ENCODE measurements at places on chromosomes 4 and X.

DNA sequence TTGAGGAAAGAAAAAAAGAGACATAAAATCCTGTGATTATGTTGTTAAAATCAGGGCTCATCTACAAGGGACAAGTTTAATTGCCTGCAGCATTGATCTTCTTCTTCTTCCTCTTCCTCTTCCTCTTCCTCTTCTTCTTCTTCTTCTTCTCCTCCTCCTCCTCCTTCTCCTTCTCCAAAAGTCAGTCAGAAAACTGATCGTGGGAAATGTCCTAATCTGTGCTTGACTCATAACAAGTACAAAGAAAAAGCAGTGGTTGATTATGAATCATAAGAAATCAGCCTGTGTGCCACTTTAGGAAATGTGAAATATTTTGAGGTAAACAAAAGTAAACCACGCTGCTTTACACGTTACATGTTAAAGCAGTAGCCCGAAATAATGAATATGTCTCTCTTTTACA lies 2.7 kb upstream of the ATP10D start:
- DNase-seq: no peak

DNA sequence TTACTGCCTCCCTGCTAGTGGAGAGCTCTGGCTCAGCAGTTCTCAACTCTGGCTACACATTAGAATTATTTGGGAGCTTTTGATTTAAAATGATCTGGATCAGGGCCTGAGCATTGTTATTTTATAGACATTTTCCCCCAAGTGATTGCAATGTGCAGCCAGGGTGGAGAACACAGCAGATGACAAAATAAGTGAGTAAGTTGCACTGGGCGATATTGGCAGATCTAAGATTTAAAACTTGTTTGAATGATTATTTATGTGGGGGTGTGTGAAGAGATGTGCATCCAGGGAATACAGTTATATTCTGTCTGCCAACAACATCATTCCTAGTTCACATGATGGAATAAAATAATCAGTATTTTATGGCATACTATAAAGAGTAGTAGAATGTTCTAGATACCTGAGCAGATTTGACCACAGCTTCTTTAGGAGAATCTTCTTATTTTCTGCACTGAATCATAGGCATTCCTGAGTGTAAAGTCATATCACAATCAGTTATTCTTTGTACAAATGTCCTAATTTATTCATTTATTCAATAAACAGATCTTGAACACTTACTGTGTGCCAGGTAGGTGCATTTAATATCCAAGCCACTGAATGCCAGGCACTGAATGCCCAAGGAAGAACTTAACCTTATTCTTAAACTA lies 123.9 kb downstream of the UCHL1 start:
- DNase-seq: no peak

DNA sequence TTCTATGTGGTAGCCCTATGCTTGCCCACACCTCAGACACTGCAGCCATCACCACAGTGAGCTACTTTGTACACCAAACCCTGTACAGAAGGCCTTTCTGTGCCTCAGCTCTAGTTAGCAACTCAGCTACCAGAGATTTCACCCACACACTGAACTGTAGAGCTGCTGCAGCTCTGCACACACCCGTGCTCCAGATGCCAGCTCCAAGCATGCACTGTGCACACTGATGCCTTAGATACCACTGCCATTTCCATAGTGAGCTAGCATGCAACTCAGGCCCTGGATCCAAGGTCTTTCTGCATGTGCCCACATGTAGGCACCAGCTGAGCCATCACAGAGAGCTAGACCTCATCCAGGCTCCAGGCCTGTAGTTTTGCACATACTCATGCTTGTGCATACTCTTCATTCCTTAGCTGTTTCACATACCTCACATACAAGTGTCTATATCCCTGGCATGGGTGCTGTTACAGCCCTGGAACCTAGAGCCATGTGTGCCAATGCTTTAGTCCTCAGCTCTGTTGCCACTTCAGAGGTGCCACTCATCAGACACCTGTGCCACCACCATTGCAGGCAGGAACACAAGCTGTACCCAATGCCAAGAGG lies 423.5 kb upstream of the NDST3 start:
- no peak for DNase-seq

DNA sequence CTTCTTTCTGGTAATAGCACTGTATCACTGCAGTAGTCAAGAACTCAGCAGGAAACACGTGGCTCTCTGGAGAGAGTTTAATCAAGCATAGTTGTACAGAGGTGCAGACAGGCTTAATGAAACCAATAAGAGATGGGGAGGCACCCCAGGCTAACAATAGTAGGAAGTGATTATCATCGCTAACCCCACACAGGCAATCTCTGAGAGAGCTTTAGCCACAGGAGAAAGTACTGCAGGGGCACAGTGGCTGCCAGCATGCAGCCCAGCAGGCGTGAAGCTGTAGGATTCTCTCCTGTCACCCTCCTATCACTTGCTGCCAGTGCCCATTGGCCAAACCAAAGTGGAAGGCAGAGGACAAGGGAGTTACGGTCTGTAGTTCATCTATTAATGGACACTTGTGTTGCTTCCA lies 450.0 kb upstream of the RASGEF1B start:
- DNase-seq: no peak

DNA sequence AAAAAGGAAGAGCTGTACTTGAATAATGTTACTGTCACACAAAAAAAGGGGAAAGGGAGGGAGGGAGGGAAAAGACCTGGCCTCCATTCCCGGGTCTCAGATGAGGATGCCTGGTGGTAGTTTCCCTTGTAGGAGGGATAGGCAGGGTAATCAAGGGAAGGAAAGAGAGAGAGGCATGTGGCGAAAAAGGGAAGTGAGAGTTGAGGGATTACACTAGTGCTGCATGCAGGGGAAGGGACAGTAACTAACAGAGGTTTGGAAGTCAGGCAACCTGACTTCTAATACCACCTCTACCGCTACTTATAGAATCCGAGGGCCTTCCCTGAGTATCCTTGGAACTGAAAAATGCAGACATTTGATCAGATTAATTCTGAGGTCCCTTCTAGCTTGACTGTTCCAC lies 821.7 kb upstream of the FTHL17 start:
- DNase-seq: no peak

- DNase-seq: no peak
Observed at GRCh38 chr4:53804719-53805118, 213.4 kb upstream of the LNX1 start.

- peak; percentile 0 for DNase-seq
Observed at GRCh38 chr4:100823066-100823992, 305.5 kb upstream of the EMCN start.

DNA sequence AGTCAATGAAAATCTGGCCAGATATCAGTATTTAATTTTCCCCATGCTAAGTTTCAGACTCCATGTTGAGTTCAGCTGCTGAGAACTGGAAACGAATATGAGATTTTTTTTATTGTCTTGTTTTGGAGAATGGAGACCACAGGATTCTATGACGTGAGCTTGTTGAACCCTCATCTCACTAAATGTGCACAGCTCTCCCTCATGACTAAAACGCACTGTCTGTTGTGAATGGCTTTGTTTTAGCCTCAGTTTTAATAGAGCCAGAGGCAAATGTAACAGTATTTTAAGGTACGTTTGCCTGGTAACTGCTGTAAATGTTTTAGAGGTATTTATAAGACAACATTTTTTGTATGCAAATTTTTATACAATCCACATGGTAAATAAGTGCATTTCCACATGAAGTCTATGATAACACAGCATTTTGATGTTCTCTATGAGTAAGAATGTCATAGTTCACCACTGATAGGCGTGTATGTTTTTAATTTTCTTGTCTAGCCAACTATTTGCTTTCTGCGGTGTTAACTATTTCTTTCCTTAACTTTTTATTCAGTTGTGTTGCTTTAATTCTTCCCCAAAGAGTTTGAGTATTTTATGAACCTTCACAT lies 1159.3 kb upstream of the TENM3 start:
- no peak for DNase-seq

DNA sequence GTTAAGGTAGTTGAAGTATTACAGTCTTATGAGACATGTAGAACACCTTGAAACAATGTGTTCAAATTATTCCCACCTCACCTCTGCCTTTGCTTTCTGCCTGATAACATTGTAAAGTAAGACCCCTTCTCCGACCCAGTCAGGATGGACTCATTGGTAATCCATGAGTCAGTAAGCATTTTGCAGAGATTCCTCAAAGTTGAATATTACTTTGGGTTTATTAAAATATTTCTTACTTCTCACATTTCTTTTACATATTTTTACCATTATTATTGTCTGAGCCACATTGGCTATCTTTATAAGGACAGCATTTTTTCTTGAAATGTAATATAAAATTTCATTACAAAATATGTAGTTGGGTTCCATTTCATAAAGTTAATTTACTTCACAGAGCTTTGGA lies 201.6 kb downstream of the BMPR1B start:
- DNase-seq: no peak

DNA sequence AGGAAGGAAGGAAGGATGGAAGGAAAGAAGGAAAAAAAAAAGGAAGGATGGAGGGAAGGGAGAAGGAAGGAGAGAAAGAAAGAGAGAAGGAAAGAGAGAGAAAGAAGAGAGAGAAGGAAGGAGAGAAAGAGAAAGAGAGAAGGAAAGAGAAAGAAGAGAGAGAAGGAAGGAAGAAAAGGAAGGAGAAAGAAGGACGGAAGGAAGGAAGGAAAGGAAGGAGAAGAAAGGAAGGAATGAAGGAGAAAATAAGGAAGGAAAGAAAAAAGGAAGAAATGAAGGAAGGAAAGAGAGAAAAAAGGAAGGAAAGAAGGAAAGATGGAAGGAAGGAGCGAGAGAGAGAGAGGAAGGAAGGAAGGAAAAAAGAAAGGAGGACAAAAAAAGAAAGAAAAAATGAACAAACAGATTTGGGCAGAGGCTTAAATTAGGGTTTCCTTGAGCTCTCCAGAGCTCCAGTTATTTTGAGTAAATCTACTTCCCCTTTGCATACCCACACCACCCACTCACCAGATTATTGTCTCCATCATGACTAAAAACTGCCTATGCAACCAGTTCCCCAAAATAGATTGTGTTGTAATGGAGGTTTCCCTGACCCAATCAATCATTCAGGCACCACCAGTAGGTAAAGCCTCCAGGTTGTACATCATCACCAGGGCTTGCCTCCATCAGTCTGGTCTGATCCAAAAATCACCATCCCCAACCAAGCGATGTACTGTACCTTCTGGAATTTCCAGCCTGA lies 1722.9 kb upstream of the PCDH10 start:
- no peak for DNase-seq

DNA sequence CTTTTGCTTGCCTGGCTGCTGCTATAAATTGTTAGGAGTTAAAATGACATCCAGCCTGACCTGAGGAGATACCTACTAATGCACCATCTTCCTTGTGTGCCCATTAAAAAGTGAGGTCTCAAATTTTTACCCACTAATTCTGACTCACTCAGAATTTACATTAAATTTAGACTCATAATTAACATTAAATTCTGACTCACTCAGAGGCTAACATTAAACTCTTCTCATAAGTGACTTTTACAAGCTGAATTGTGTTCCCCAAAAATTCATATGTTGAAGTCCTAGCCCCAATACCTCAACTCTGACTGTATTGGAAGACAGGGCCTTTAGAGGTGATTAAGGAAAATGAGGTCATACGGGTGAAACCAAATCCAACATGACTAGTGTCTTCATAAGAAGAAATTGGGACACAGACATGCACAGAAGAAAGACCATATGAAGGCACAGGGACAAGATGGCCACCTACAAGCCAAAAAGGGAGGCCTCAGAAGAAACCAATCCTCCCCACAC lies 11.8 kb downstream of the CASP6 start:
- DNase-seq: no peak

DNA sequence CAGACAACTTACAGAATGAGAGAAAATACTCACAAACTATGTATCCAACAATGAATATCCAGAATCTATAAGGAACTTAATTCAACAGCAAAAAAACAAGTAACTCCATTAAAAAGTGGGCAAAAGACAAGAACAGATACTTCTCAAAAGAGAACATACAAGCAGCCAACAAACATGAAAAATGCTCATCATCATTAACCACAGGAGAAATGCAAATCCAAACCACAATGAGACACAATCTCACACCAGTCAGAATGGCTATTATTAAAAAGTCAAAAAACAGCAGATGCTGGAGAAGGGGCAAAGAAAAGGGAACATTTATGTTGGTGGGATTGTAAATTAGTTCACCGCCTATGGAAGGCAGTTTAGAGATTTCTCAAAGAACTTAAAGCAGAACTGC lies 150.3 kb downstream of the FGF16 start:
- DNase-seq: no peak

GRCh38 chr4:186536285-186536684 lies 19.1 kb downstream of the MTNR1A start:
- DNase-seq: no peak

Data from stimulated activated naive CD4-positive, alpha-beta T cell treated with Interleukin-2 at 50 U/mL for 16 hours (primary cell).